ENCODE measurements at places on chromosomes 1 and 21.

DNA sequence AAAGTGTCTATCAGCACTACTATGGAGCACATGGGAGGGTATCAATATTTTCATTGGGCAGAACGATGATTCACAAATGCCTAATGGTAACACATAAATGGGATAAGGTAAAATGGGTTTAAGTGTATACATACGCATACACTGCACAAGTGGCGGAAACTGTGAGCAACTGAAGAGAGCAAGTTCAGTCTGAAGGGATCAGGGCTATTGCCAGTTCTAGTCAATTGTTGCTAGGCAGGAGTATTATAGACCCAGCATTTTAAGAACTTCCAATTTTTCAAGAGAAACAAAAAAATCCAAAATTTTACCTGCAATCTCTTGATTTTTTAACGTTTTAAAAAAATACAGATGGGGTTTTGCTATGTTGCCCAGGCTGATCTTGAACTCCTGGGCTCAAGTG, 23.1 kb downstream of the FOXJ3 start:
- DNase-seq: no peak

DNA sequence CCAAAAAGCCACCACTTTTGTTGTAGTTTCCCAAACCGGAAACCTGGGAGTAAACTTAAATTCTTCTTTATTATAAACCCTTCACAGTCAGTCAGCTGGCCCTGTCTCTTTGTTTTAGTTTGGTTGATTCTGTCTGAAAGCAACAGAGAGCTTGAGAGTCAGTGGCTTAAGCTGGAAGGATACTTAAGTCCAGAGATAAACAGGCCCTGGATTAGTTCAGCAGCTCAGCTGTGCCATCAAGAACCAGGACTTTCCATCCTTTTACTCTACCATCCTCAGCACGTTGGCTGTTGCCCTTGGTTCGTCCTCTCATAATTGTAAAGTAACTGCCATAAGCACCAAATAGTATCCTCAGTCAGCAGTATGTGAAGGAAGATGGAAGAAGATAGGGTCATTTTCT, 4.5 kb downstream of the DESI2 start:
- no peak for DNase-seq

DNA sequence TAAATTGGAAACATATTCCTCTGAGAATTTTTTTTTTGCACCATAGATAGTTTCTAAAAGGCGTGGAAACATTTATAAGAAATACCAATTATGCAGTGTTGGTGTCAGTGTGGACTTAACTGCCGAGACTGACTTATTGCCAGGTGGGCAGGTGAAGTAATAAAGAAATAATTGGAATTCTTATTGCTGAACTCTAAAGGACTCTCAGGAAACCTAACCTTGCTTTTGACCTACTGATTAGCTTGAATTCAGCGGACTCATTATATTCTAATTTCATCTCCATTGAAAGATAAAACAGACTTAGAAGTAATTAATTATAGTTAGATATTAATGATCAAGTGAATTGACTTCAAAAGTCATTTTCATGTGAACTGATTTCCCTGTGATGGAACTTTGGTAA, 26.3 kb downstream of the KCNK1 start:
- no peak for DNase-seq

GRCh38 chr1:230976825-230977747, 1.6 kb downstream of the TTC13 start:
- peak; percentile 55 for DNase-seq

GRCh38 chr1:56200442-56200841, 378.9 kb downstream of the PLPP3 start:
- no peak for DNase-seq

DNA sequence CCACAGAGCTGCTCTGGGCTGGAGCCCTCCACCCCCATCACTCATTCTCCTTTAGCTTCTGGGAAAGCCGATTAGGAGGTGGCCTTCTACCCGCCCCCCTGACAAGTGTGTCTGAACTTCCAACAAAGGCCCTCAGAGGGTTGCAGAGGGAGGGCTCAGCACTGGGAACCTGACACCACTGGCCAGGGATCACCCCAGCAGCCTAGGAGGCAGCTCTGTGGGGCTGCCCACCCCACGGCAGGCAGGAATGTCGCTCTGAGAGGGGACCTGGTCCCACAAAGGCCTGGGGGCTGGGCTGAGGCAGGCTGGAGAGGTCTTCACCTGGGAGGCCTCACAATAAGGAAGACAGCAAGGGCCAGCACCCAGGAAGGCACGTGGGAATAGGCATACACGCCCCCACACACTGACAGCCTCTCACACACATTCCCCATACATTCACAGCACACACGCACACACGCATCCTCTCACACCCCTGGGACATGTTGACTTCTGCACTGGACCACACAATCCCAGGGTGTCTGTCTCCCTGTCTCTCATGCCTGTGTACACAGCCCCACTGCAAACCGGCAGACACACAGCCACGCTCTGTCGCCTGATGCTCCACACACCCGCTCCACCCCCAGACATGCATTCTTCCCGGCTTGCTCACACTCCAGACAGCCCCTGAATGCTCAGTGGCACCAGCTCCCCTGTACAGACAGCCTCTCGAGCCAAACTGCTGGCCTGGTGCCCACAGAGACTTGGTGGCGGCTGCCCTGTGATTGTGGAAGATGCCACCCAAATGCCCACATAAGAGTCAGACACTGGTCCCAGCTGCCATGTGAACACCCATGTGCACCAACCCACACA, 30.7 kb downstream of the DMBX1 start:
- DNase-seq: no peak

- DNase-seq: no peak
Measured at GRCh38 chr1:11982010-11982392, 1.8 kb downstream of the MFN2 start.

DNA sequence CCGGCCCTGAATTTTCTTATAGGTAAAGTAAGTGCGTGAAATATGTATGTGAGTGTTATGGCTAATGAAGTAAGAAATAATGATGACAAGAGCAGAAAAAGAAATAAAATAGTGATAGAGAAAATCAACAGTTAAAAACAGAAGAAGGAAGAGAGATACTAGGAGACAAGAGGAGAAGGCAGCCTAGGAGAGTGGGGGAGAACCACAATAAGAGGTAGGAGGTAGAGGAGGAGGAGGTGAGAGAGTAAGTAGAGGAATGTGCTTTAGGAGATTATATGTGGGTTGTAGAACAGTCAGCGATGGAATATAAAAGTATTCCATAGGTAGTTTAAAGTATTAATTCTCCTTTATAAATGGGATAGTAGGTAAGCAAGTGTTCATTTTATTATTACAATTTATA, 861.5 kb upstream of the B3GALT2 start:
- no peak for DNase-seq

DNA sequence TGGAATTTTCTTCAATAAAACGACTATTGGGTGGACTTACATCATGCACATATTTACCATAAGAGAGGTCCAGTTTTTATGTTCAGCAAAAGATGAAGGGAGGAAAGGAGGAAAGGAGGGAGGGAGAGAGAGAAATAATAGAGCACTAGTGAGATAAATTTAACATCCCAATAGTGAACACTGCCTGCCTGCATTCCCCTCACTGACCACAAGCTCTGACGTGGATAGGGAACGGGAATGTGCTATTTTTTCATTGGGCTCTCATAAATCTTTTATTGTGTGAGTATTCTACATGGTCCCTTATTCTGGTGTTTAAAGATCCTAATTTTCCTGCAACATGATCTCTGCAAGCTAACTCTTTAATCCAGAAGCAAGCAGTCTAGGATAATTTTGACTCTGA, 82.1 kb downstream of the TTC3 start:
- DNase-seq: no peak

DNA sequence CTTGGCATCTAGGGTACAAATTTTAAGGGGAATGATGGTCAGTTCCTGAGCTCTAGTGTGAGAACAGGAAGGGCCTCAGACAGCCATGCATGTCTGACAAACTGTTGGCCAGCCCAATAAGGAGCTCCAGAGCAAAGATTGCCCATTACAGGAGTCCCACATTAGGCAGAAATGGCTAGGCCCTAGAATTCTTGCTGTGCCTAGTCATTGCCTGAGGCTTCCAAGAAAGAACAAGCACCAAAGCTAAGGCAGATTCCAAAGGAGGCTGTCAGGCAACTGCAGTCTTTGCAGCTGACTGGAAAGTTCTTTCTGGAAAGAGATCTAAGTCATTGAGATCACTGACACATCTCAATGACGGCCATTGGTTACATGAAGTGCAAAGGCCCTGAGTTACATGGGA, 3.9 kb upstream of the STIL start:
- DNase-seq: no peak

DNA sequence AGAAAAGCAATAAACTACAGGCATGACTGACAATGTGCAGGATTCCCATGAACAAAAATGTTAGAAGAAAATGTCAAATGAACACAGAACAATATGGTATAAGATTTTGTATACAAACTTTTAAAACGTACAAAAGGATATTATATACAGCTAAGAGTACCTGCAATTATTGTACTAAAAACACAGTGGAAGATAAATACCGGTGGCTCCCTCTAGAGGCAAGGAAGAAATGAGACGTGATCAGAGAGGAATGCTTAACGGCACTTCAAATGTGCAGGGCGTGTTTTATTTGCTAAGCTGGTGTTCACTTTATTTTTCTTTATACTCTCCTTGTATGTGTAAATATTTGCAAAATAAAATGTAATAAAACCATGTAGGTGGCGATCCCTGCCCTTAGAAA, 191.8 kb upstream of the SAMSN1 start:
- no peak for DNase-seq

GRCh38 chr1:248853663-248854375, 5.1 kb downstream of the ZNF692 start:
- no peak for DNase-seq

DNA sequence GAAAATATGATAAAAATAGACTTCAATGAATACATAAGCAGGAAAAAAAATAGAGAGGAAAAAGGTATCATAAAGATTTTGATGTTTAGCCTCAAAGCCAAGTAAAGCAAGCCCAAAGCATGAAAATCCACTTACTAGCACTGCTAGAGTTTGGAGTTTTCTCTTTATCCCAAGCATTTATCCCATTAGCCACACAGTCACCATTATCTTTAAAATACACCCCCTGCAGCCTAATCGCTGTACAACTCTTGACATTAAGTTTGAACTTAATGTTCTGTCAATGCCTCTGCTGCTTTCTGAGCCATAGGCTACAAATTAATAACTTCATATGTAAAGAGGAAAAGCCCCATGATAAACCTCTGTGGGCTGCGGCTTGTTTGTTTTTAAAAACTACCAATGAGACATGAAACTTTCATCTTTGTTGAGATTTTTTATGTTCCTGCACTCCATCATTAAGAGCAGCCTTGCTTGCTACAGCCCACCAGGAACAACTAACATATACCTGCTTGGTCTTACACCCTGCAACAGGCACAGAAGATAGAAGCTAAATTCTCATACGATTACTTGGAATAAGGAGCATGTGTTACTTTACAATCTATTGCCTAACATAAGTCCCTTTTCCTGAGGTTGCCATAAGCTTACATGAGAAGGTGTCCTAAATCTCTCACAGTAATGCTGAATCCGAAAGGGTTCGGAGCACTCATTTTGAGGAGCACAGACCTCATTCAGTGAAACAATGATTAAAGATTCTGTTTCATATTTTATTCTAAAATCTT, 202.4 kb downstream of the SMYD3 start:
- DNase-seq: no peak

DNA sequence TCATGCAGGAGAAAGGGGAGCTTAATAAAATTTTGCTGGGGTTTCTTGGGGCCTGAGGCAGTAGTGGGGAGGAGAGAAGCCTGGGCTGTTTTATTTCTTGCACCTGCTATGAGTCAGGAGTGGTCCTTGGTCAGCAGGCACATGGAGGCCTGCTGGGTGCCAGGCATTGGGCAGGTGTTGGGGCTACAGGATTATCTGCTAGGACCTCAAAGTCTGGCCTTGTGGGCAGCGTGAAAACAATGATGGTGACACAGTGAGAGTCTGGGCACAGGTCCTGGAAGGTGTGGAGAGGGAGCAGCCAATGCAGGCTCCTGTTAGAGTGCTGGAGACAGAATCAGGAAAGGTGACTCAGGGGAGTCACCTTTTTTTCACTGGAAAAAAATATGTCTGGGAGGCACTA, 17.2 kb downstream of the ROR1 start:
- DNase-seq: no peak

DNA sequence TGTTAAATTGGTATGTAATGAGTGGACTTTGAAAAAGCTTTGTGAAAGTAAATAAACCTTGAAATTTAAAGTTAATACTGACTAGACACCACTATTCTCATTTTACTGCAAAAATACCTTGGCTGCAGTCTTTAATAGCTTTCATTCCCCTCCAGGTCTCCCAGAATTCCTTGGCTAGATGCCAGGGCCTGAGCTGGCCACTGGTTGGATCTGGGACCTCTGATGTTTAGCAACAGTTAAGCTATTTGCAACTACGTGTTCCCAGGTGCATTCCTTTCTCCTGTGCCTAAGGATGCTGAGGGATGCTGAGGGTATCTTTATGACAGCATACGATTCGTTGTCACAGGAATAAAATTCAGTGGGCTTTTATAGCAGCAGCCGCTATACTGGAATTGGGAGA, 938.7 kb downstream of the TTLL7 start:
- no peak for DNase-seq

DNA sequence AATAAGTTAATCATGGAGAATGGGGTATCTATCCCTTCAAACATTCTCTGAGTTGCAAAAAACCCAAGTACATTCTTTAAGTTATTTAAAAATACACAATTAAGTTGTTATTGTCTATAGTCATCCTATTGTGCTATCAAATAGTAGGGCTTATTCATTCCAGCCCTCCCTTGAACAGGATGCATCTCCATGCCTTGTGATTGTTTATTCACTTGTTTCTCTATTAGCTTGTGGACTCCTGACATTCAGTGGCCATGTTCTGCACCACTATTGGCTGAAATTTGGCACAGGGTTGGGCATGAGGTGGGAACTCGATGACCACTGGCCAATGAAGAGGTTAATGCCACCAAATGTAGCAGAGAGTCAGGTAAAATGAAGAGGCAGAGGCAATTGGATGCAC, 272.8 kb downstream of the TNR start:
- DNase-seq: no peak

GRCh38 chr21:35540950-35541638, 492.0 kb upstream of the RUNX1 start:
- no peak for DNase-seq

DNA sequence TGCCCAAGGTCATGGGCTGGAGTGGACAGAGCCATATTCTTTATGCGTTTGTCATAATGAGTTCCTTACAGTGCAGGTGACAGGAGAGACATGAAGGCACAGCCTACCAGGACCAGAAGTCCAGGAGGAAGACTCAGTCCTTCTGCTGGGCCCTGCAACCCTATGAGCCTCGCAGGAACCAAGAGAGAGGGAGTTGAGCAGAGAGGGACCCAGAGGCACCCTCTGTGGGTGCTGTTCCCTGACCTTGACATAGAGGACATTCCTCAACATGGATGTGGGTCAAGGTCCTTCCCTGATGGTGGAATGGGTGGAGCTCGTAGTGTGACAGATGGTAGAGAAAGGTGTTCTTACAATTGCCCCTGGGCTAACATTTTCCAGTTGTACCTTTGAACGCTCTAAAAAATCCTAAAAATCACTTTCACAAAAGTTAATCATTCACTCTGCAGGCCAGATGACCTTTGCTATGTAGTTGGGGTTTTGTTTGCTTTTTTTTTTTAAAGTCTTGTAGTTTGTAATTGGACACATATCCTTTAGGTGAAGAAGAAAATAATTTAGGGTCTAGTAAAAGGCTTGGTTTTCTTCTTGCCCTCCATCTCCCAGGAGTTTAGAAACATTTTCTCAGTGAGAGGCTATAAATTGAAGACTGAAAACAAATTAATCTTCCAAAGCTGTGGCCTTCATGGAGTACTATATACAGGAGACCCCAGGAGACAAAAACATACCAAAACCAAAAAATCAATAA, 41.9 kb downstream of the MAB21L3 start:
- peak; percentile 44 for DNase-seq
